Stimulated activated CD4-positive, alpha-beta T cell treated with anti-CD3 and anti-CD28 coated beads, Interleukin-4, amount 100 ng/mL, for 24 hours (primary cell): ENCODE measurements at places on chromosomes 3 and 15.

DNA sequence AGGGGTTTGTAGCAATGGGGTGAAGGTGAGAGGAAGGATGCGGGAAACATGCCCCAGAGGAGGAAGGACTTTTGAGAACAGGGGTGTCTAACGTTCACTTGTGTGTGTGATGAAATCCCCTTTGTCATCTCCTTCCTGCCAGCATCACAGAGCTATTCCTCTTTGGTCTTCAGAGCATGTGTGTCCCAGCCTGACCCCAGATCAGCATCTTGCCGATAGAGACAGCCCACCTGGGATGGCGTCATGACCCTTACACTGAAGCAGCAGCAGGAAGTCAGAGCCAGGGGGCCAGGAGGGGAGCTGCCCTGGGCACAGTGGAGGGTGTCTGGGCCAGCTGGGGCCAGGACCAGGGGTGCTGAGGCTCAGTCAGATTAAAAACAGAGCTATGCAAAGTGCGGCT, 29.9 kb upstream of the GRIP2 start:
- no peak for DNase-seq

- DNase-seq, result peak; percentile 27
These were observed 172.6 kb downstream of the P3H2 start for GRCh38 chr3:189947948-189948723.

GRCh38 chr3:37861620-37862041, at the start of gene CTDSPL:
CTDSPL (plus strand) TSS chr3:37861880; CDS start chr3:37862200, 320 bp downstream.
- no peak for DNase-seq

- no peak for DNase-seq
These were observed 428.0 kb downstream of the RAP2B start for GRCh38 chr3:153590051-153590450.

DNA sequence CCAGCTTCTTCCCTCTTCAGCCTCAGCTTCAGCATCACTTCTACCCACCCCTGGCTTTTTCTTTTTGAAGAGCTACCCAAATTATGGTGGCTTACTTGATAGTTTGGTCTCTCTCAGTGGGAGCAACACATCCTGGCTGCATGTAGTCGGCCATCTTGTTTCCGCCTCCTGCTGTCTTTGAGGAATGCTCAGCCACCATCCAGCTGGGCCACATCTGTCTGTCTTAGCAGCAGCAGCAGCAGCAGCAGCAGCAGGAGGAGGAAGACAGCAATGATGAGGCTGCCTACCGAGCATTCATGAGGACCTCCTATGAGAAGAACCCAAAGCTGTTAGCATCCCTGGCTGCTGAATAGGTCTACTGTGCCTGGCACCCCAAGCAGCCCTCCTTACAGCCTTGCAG, 19.7 kb downstream of the IL16 start:
- no peak for DNase-seq
